ENCODE measurements at places on chromosomes 3 and 15.

DNA sequence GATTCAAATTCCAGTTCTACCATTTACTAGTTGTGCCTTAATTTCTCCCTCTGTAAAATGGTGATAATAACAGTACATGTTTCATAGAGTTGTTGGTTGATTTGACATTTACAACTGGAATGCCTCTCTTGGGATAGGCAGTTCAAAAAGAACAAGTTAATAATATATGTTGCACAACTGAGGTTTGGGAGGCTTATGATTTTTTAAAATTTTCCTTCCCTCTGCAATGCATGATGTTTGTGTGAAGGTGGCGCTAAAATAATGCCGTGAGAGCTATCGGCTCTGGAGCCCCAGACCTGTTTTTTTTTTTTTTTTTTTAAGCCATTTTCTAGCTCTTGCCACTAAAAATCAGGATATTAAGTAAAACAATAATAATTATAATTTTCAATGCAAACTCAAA, 18.6 kb downstream of the DNAJB11 start:
- no peak for ATAC-seq

GRCh38 chr3:10944866-10945265, 47.7 kb upstream of the SLC6A1 start:
- no peak for ATAC-seq

DNA sequence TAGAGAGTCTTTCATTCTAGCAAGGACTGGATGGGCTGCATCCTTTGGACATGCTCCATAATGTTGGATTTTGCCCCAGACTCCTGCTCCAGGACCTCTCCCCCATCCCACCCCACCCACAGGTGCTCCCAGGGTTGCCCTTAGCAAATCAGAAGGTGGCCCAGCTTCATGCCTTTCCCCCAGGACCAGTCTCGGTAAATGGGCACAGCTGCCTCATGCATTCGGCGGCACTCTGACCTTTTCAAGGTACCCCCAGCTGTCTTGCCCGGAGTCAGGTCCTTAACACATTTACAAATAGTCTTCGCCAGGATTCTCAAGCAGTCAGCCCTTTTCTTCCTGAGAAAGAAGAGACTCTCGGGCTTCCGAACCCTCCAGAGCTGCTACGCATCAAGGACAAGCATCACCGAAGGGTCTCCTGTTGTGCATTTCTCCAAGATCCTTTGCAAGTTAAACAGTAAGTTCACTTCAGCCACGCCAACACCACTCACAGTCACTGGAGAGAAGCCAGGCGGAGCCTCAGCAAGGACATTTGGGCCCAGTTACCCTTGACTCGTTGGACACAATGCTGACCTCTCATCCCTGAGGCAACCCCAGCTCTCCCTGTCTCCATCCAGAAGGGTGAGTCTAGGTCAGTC, 287.8 kb downstream of the FAM43A start:
- no peak for ATAC-seq

GRCh38 chr3:8494327-8494726, 7.3 kb upstream of the LMCD1 start:
- no peak for ATAC-seq

DNA sequence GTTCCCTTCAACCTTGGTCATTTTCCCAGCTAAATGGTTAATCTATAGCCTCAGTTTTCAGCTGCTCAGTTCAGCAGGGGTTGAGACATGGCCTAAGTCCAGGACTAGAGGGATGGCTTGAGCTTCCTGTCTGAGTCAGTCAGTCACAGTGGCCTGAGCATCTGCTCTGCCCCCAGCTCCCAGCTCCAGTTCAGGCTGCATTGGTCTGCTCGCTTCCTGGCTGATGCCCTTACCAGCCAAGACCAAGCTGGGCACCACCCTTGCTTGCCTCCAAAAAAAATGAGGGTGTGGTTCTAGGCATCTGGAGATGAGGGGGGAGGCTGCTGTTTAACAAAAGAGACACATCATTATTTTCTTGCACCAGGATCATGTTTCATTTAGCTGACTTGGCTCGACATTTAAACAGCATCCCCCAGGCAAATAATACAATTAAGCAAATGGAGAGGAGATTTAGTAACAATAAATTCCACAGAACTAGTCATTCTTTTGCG, 70.7 kb downstream of the WNT5A start:
- no peak for ATAC-seq
